Thyroid gland (tissue), 4 donors: ENCODE measurements at places on chromosomes 6 and 20. TPM values are rescaled to one million over a fixed set of nuclear protein-coding genes. Genes with fewer than 3 reads are reported as not detected.

Gene UQCC2
- total RNA-seq, result 21.1 TPM

GRCh38 chr20:64150756-64151632, 13.3 kb upstream of the MYT1 start:
- no peak overlapping the region for H3K27ac ChIP-seq
- no peak for DNase-seq
- H3K27me3 ChIP-seq, result no peaks in the 10 kb centered on the region
- no peak overlapping the region for H3K4me3 ChIP-seq

DNA sequence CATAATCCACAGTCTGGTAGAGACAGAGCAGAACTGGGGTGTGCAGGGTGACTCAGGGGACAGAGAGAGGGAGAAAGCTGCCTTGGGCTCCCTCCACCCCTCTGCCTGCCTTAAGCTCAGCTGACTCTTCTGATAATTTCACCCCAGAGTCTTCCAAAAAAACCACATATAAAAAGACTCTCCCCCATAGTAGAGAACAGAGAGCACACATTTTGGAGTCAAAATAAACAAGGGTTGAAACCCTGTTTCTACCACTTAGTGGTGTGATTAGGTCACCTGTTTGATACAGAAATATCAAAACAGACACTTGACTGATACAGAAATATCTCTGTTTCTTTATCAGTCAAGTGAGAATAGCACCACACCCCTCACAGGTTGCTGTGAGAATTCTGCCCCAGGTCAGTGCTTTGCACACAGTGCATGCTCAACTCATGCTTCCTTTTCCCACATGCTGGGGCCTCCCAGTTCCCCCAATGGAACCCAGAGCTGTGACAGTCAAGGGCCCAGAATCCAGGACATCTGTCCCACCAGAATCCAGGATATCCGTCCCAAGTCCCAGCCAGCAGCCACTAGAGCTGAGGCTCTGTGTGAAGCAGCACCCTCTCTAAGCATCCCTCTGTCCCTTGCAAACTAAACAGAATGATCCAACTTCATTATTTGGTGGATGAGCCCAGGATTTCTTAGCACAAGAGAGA, 1.2 kb downstream of the TREML2 start:
- H3K27ac ChIP-seq, result no peak overlapping the region
- H3K27me3 ChIP-seq, result no peaks in the 10 kb centered on the region
- no peaks in the 10 kb centered on the region for H3K4me1 ChIP-seq
- no peak for DNase-seq
- H3K4me3 ChIP-seq, result no peak overlapping the region

- no peak overlapping the region for H3K4me3 ChIP-seq
- no peak overlapping the region for H3K27ac ChIP-seq
- H3K36me3 ChIP-seq, result no peaks in the 10 kb centered on the region
- no peaks in the 10 kb centered on the region for H3K4me1 ChIP-seq
- H3K27me3 ChIP-seq, result no peaks in the 10 kb centered on the region
Observed at GRCh38 chr20:57948180-57948955, 238.6 kb upstream of the PMEPA1 start.

Gene SNAP91
- 3.4 TPM for total RNA-seq

GRCh38 chr6:138882369-138883017, 86.6 kb downstream of the ECT2L start:
- H3K36me3 ChIP-seq, result no peaks in the 10 kb centered on the region
- H3K27me3 ChIP-seq, result no peaks in the 10 kb centered on the region
- DNase-seq, result no peak

Gene TRIM40
- not detected for total RNA-seq

- H3K27me3 ChIP-seq, result no peaks in the 10 kb centered on the region
- H3K36me3 ChIP-seq, result peaks cover 23% of the 10 kb centered on the region
- peaks cover 8% of the 10 kb centered on the region for H3K4me1 ChIP-seq
- no peak overlapping the region for H3K27ac ChIP-seq
- no peak for DNase-seq
Observed at GRCh38 chr6:30544666-30545272, 11.5 kb downstream of the GNL1 start.

Gene LTA
- not detected for total RNA-seq

DNA sequence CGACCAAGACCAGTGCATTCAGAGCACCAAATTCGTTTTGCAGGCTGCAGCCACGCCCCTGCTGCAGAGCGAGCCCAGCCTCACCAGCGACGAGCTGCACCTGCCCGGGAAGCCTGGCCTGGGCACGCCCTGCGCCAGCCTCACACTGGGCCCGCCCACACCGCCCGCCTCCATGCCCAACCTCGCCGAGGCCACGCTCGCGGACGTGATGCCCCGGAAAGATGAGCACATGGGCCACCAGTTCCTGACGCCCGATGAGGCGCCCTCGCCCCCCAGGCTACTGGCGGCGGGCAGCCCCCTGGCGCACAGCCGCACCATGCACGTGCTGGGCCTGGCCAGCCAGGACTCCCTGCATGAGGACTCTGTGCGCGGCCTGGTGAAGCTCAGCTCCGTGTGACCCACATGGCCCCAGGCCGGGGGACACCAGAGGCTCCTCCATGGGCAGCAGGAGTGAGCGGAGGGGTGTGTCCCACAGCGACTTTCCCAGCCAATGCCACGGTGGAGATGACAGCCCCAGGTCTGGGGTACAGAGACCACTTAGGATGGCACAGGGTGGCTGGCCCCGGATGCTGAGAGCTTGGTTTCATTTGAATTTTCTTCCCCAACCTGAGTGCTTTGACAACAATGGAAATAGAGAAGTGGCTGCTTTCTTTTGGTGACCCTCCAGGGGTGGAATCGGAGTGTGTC, 150.2 kb upstream of the SNX9 start:
- no peaks in the 10 kb centered on the region for H3K27me3 ChIP-seq
- H3K27ac ChIP-seq, result no peak overlapping the region
- DNase-seq, result no peak
- H3K4me1 ChIP-seq, result no peaks in the 10 kb centered on the region
- no peaks in the 10 kb centered on the region for H3K36me3 ChIP-seq
- no peak overlapping the region for H3K4me3 ChIP-seq

GRCh38 chr6:106223300-106223930, 102.1 kb downstream of the ATG5 start:
- no peaks in the 10 kb centered on the region for H3K4me1 ChIP-seq
- H3K36me3 ChIP-seq, result no peaks in the 10 kb centered on the region
- no peak overlapping the region for H3K27ac ChIP-seq
- no peaks in the 10 kb centered on the region for H3K27me3 ChIP-seq
- H3K4me3 ChIP-seq, result no peak overlapping the region

Gene RNF217
- total RNA-seq, result 53.7 TPM

DNA sequence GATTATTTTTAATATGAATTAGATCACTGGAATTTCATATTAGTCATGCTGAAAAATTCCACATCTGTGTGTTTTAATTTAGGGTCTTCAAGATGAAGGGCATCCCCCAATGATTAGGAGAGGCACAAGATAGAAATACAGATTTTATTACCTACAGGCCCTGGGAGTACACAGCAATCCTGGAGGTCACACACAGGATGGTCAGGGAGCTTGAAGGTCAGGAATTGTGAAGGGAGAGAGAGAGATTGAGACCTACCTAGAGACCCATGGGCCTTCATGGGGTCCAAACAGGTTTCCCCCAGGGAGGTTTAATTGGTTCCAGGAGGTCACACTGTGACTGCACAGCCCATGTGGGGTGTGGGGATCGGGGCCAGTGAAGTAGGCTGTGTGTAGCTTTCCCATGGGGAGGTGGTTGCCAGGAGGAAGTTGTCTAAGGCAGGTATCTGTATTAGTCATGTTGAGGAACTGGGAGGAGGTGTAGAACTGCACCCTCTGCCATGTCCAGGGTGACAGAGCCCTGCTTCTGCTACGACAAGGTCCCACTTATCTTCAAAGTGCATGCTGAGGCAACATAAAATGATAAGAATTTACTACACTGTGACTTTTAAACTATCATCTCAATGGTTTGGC, 18.3 kb downstream of the SNX9 start:
- no peaks in the 10 kb centered on the region for H3K27me3 ChIP-seq
- H3K36me3 ChIP-seq, result no peaks in the 10 kb centered on the region
- H3K4me3 ChIP-seq, result no peak overlapping the region
- H3K27ac ChIP-seq, result no peak overlapping the region
- H3K4me1 ChIP-seq, result peaks cover 40% of the 10 kb centered on the region

- H3K27ac ChIP-seq, result no peak overlapping the region
- peak; percentile 23 for DNase-seq
- H3K36me3 ChIP-seq, result no peaks in the 10 kb centered on the region
- H3K27me3 ChIP-seq, result no peaks in the 10 kb centered on the region
- H3K4me3 ChIP-seq, result no peak overlapping the region
Observed at GRCh38 chr6:115544765-115545671, 515.7 kb downstream of the FRK start.

Gene LY6G6C
- not detected for total RNA-seq

Gene MEI4
- 4.1 TPM for total RNA-seq

- no peaks in the 10 kb centered on the region for H3K36me3 ChIP-seq
- no peaks in the 10 kb centered on the region for H3K27me3 ChIP-seq
- H3K4me1 ChIP-seq, result no peaks in the 10 kb centered on the region
- H3K4me3 ChIP-seq, result no peak overlapping the region
Observed at GRCh38 chr20:11144114-11144950, 470.5 kb upstream of the JAG1 start.

GRCh38 chr6:19835605-19836004, 1.6 kb upstream of the ID4 start:
- peaks cover 7% of the 10 kb centered on the region for H3K4me1 ChIP-seq
- H3K36me3 ChIP-seq, result peaks cover 25% of the 10 kb centered on the region
- no peak overlapping the region for H3K4me3 ChIP-seq
- no peak overlapping the region for H3K27ac ChIP-seq
- no peak for DNase-seq
- H3K27me3 ChIP-seq, result no peaks in the 10 kb centered on the region
